Activated naive CD4-positive, alpha-beta T cell treated with anti-CD3 and anti-CD28 coated beads for 36 hours (primary cell): ENCODE measurements at places on chromosomes 12 and 14.

DNA sequence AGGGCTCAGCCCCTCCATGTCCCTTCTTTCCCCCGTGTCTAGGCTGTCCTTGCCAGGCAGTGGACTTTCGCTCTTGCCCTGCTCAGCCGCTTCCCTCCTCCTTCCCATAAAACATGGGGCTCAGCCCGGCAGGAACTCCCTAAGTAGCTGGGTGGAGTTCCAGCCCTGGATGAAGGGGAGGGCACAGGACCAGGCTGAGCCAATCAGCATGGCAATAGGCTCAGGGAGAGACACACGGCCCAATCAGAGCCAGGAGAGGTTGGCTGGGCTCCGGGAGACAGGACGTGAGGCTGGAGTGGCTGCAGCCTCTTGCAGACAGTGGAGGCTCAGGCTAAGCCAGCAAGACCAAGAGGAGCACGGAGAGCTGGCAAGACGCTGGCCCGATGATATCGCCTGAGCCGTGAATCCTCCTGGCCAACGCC, 54.3 kb downstream of the GALNT9 start:
- DNase-seq: no peak

DNA sequence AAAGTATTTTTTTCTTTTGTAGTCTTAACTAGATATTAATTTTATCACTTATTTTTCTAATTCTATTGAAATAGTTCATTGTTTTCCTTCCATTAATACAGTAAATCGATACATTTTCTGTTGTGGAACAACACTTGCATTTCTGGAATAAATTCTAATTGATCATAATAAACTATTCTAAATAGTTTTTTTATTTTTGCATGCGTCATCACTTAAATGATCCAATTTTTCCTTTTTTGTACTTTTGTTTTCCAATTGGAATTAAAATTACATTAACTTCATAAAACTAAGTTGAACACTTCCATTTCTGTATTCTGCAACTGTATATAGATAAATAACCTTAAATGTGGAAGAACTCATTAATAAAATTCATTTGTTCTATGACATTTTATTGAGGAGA, 202.5 kb downstream of the KCNC2 start:
- DNase-seq: no peak

DNA sequence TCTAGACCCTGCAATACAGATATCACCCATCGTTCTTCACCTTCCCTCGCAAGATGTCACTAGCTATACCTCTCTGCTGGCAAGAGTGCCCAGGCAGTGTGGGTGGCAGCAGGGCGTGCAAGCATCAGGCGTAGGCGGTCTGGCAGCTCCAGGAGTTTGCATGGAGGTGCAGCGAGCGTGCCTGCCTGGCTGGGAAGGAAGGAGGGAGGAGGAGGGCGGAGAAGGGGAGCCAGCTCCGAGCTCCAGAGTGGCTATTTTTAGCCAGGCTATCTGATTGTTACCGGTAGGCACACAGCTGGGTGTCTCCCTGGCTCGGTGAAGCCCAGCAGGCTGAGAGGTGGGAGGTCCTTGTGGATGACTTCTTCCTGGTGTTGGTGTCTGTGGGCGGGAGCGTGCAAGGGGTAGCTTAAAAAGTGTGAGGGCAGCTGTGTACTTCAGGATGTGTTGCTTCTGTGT, 6.2 kb downstream of the FOXJ2 start:
- peak; percentile 57 for DNase-seq

DNA sequence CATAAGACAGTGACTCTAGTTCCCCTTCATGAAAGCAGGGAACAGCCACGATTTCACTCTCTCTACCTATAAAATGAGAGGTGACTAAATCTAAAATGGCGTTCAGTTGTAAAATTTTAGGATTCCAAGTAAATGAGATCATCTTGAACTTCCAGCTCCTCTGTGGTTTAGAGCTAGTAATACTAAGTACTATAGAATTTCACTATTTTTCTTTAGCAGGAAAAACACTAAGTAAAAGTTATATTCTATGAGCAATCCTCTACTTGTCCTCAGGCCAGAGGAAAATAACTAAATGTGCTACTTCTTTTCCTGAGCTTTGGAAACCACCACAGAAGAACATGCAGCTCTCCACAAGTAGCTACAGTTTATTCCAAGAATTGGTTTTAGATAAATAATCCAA, 55.6 kb downstream of the NIN start:
- no peak for DNase-seq

- DNase-seq: no peak
These were observed 102.1 kb downstream of the DUSP6 start for GRCh38 chr12:89250213-89250612.

DNA sequence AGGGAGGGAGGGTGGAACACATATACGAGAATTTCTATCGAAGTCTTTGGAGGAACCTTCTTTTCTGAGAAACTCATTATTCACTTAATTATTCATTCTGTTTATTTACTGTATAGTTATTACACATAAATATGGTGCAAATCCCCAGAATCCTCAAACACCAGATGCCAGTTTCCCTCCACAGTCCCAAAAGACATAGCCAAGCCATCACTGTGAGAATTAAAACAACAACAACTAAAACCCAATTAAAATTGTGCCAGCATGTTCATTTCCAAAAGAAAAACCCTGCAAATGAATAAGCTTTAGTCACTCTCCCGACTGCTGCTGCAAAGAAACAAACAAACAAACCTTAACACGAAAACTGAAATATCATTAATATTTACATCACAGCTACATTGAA, 173.5 kb downstream of the EFCAB11 start:
- no peak for DNase-seq

DNA sequence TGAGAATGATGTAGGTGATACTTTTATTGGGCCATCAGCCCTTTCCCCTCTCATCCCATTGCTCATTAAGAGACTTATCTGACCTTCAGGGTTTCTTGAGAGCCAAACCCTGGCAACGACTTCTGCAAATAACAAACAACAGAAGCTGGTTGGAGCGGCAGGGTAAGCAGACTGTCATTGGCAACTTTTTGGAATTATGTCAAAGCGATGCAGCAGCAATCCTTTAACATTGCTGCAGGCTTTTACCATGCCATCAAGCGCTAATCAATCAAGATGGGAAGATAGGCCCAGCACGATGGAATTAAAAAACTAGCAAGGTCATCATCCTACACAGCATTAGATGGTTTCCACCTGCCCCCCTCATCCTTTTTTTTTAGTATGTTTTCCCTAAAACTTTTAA, 406.1 kb upstream of the PDE3A start:
- DNase-seq: no peak

DNA sequence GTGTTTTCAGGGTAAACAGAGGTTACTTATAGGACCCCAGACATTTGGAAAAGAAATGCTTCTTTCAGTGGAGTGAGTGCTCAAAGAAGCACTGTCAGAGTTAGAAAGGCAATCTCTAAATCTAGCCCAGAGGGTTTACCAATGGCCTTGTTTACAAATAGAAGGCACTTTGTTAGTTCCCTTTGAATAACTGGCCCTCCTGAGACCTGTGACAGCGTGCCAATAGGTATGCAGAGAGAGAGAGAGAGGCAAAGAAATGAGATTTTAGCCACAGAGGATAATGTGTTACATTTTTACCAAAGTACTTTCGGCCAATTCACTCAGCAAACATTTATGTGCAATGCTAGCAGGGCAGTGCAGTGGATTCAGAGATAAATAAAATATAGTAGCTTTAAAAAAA, 41.9 kb downstream of the TPH2 start:
- no peak for DNase-seq

- no peak for DNase-seq
These were observed 12.1 kb downstream of the ETV6 start for GRCh38 chr12:11661491-11662089.

- DNase-seq: no peak
These were observed 42.3 kb downstream of the ARMH4 start for GRCh38 chr14:58109744-58110143.

GRCh38 chr14:66081594-66082376, 404.4 kb upstream of the CCDC196 start:
- no peak for DNase-seq

DNA sequence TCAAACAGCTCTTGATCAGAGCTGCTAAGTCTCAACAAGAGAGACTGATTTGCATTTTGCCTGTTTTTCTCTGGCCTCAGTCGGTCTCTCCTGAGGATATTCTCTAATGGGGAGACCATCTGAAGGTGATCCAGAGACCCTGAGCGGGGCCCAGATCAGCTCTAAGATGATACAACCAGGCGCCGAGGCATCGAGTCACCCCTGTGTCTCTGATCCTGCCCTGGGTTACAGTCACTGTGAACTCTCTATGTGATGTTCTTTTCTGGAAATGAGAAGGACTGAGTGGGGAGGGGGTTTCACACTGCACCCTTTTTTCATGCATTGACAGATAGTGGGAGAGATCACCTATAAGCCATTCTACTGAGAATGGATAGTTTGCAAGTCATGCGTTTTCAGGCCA, 247.6 kb upstream of the PWP1 start:
- peak; percentile 19 for DNase-seq

DNA sequence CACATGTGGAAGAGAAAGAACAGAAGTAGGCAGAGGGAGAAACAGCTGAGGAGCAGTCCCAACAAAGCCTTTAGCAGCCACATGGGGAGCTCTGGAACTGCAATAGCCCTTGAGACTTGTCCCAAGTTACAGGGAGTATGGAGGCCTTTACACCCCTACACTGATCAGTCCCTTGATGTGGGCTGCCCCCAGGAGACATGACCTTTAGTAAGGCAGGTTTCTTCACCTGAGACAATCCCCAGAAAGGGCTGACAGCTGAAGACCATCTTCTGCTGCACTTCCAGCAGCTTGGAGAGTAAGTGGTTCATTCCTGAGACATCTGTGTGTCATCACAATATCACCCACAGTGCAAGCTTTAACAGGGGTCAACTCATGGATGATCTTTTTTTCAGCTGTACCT, 8.6 kb upstream of the SNAPC1 start:
- DNase-seq: no peak

GRCh38 chr12:26327975-26328644, 132.7 kb downstream of the SSPN start:
- DNase-seq: no peak

GRCh38 chr12:82966001-82966559, 279.4 kb downstream of the TMTC2 start:
- no peak for DNase-seq

- no peak for DNase-seq
These were observed 85.1 kb downstream of the DRAM1 start for GRCh38 chr12:101962486-101962885.

DNA sequence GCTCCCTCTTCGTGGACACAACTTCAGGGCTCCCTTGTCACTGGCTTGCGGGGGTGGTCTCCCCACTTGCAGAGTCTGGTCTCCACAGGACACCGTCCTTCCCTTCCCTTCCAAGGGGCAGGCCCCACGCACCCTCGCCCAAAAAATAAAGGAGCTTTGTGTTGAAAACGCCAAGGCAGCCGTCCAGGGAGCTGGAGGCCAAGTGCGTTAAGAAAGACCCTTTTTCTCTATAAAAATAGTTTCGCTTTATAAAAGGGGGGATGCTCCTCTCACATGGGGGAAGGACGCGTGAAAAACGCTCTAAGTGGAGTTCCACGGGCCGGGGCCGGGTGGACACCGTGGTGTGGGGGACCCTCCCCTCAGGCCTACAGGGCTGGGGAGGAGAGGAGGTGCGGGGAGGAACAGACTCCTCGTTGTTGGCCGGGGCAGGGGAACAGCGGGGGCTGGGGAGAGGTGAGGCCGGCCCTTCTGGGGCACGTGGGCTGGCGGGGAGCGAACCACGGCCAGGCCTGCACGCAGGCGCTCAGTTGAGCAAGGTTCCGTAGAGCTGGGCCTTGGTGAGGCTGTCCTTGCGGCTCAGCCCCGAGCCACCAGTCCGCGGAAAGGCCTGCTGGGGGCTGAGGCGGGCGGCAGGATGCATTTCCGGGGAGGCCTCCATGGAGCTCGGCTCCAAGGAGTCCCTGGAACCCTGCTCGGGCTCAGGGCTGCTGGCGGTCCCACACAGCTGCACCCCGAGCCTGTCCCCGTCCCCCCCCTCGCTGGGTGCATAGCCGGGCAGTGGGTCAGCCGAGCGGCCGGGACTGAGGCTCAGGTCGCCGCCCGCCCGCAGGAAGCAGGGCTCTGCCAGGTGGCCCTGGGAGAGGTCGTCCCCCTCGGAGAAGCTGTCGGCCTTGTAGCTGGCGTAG, 49.5 kb downstream of the BEGAIN start:
- DNase-seq: peak; percentile 0

GRCh38 chr12:843609-844008, 91.2 kb downstream of the WNK1 start:
- DNase-seq: no peak

DNA sequence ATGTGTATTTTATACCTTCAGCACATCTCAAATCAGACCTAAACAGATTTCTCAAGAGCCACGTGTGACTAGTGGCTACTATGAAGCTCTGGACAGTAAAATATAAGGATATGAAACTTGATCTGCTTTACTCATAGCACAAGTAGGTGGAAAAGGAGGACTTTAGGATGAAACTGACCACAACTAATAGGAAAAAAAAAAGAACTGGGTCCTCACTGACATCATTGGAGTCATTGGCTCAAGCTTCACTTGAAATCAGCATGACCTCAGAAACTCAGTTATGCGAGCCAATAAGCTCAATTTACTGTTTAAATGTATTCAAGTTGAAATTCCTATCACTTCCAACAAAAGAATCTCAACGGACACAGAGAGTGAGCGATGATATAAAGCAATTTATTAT, 34.1 kb upstream of the CIT start:
- no peak for DNase-seq

- no peak for DNase-seq
These were observed 388.6 kb downstream of the RAD51B start for GRCh38 chr14:68208218-68208617.

- DNase-seq: no peak
These were observed 23.2 kb downstream of the PLXNC1 start for GRCh38 chr12:94171595-94171930.

- DNase-seq: no peak
These were observed 2.3 kb upstream of the SMOC1 start for GRCh38 chr14:69876848-69877306.

DNA sequence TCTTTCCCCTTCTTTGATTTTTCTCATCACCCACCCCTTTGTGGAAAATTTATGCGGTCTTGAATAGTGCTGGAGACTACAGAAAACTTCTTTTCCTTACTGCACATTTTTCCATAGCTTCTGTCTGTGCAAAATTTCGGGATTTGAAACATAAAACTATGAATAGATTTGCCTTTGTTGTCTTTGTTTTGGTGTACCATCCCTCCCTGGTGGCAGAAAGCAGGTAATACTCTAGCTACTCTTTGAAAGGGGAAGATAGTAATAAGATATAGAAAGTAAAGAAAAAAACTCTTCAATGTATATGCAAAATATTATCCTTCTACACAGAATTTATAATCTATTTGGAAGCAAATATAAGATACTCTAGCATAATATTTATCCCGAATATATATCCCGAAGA, 79.1 kb upstream of the LMO3 start:
- DNase-seq: no peak
